ENCODE measurements at places on chromosomes 12 and 14. TPM values are rescaled to one million over a fixed set of nuclear protein-coding genes. Genes with fewer than 3 reads are reported as not detected.

DNA sequence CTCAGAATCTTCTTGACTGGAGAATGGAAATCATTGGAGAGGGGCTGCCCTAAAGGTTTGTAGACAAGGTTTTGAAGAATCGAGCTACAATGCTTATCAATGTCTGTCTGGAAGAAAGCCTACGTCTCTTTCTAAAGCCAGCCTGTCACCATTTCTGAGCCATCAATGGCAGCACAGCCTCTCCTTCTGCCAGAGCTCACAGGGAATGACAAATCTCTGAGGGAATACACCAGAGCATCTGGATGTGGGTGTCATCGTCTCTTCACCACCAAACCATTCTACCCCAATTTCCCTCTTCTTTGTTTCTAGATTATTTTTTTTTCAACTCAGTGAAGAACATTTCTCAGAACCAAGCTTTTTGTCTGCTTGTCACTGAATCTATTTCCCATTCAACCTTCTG lies 349.7 kb downstream of the EMP1 start:
- DNase-seq, result no peak

GRCh38 chr12:28698553-28698952 lies 450.5 kb upstream of the FAR2 start:
- DNase-seq, result no peak

Gene PLBD1
- total RNA-seq, result 0.51 TPM

Gene MIP
- not detected for total RNA-seq

- peak; percentile 71 for DNase-seq
Observed at GRCh38 chr14:22977684-22978486, 4.5 kb downstream of the AJUBA start.
